ENCODE measurements at places on chromosomes 6 and 20.

DNA sequence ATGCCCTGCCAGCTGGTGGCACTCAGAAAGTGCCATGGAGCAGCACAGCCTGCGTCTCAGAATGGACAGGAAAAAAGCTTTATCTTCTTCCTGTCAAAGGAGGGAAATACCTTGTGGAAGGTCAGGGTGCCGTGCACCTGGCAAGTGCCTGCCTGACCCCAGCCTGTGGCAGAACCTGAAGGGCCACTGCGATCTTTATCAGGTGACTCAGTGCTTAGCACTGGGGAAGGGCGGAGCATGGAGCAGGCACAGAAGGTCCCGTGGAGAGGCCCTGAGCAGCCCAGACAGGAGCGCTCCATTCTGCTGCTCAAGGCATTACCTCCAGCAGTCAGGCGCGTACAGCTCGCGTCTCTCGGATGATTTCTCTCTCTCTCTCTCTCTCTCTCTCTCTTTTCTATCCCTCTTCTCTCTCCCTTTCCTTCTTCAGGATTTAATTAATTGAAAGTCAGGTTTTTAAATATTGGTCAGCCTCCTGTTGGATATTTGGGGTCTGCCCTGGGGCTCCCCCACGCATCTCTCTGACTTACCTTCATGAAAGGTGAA, 31.7 kb downstream of the FOXC1 start:
- no peak for DNase-seq

DNA sequence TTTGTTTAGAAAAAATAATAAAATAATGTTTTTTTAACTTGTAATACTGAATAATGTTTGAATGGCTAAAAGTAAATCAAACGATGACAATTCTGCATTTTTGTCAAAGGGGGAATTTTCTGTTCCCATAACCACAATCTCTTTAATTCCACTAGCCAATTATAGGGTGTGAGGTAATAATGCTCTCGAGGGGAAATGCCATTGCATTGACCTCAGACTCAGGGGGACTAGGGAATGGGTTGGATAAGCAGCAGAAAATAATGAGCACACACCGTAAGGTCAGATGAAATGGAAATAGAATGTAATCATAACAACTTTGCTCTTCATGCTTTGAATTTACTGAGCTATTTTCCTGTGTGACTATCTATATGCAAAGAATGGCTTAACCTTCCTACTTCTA, 584.7 kb downstream of the RFPL4B start:
- DNase-seq, result no peak

DNA sequence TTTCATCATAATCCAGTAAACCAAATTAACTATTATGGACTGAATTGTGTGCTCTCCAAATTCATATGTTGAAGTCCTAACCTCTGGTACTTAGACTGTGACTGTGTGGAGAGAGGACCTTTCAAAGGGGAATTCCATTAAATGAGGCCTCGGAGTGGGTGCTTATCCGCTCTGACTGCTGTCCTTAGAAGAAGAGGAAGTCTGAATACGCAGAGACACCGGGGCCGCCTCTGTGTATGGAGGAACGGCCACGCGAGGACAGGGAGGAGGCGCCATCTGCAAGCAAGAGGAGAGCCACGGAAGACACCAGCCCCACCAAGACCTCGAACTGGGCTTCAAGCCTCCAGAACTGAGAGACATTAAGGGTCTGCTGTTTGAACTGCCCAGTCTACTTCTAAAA, 35.6 kb upstream of the RPS6KA2 start:
- DNase-seq, result no peak

DNA sequence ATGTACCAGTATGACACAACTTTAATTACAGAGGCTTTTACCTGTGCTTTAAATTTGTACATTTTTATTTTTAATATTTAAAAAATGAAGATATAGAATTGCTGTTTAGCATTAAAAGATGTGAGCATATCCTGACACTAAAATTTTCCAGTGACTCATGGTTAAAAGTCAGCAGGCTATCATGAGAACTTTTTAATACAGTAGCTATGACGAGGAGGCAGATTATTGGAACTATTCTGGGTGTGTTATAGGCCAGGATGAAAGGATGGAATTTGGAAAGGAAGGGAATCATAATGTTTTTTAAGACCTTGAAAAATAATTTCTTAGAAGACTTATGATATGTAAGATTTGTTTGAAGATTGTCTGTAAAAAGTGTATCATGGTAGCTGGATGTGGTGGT, 91.0 kb downstream of the GFRA4 start:
- no peak for DNase-seq

Measured in CD4-positive, alpha-beta T cell treated with Interleukin-12 subunit alpha and Interleukin-12 subunit beta, for 1 hour (primary cell).